ENCODE measurements at places on chromosomes 2 and 18.

DNA sequence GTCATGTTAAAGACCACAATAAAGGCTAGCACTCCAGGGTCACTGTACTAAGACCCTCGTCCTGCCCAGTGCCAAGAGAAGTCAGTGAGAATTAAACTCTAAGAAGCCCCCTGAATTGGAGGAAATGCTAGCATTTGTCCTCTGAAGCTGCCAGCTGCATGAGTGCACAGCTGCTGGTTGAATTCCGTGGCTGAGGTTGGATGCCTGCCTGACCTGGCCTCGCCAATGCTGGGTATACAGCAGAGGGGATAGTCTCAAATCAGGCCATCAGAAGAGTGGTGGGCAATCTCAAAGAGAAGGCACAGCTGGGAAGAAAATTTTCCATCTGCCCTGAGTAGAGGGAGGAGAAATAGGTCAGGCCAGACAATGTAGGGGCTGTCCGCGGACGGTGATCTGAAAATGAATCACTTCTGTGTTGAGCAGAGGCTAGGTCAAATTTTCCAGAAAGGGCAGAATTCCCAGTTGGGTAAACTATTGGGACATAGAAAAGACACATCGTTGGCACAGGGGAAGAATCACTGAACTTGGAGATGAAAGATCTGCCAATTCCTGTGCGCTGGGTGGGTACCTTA is 110.5 kb upstream of the AGAP1 start:
- no peak for DNase-seq

GRCh38 chr18:60003610-60004185 is 103.9 kb downstream of the PMAIP1 start:
- no peak for DNase-seq

- no peak for DNase-seq
These were observed 67.5 kb downstream of the MYOM1 start for GRCh38 chr18:3152294-3152693.

- no peak for DNase-seq
These were observed 193.5 kb downstream of the EIPR1 start for GRCh38 chr2:3184167-3184566.

DNA sequence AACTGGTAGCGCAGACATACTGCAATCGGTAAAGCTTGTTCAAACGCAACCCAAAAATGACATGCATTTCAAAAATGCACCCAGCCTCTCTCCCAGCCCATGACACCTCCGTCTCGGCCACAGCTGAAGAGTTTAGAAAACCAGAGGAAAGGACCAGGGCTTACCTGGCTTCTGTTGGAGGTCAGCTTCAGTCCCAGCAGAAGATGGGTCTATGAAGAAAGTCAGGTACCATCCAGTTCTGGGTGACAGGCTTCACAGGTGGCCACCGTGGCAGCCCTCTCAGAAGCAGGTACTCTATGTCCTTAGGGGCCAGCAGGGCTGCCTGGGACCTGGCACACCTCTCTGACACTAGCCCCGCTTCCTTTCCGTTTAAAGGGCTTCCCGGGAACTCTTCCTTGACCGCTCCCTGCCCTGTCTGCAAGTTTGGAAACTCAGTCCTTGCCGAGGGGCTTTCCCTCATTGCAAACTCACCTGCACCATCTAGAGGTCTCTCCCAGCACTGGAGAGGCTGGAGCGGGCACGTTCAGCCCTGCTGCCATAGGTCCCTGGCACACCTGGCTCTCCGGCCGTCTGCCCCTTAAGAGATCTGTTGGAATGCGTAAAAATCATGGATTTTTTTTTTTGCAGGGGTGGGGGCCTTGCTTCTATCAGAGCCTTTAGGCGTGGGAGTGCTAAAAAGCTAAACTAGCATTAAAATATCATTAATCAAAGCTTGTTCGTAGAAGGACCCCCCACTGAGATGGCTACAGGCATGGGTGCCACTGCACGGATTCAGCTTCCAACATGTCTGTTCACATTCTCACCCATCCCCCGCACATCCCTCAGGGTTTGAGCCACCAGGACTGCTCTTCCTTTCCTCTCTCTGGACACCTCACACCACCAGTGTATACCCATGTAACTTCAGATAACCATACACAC is at the start of gene EDAR:
Gene EDAR (minus strand): TSS at position 425 of the 918 bp plus-strand sequence. CDS start 58,206 bp downstream, outside the sequence.
- DNase-seq: peak; percentile 80
